SIG-M5 (cell line): ENCODE measurements at places on chromosomes 1 and 21.
A peak's percentile ranks its signal among the peaks of the same experiment; 100 is the strongest.

DNA sequence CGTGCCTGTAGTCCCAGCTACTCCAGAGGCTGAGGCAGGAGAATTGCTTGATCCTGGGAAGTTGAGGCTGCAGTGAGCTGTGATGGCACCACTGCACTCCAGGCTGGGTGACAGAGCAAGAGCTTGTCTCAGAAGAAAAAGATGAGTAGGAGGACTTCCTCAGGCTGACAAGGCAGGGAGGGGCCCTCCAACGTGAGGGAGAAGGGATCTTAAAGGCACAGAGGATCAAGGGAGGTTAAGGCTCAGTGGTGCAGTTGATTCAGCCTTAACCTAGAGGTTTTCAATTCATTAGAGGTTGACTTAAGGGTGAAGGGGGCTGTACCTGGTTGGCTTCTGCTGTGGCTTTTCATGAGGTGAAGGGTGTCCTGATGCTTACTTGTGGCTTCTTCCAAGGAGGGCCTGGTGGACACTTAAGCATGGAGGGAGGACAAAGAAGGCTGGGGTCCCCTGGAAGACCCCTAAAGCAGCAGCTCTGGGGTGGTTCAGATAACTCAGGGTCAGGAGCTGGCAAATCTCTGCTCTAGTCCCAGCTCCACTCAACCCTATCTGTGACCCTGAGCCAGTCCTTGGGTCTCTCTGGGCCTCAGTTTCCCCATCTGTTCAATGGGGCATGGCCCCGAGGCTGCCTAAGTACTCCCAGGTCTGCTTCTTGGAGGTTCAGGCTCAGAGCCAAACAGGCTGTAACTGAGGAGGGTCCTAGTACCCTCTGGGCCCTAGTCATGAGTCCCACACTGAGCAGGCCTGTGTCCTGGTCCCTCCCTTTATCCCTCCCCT is 6.3 kb downstream of the EXTL1 start:
- DNase-seq: no peak

- DNase-seq: no peak
Observed at GRCh38 chr1:6093071-6093470, 47.4 kb downstream of the KCNAB2 start.

DNA sequence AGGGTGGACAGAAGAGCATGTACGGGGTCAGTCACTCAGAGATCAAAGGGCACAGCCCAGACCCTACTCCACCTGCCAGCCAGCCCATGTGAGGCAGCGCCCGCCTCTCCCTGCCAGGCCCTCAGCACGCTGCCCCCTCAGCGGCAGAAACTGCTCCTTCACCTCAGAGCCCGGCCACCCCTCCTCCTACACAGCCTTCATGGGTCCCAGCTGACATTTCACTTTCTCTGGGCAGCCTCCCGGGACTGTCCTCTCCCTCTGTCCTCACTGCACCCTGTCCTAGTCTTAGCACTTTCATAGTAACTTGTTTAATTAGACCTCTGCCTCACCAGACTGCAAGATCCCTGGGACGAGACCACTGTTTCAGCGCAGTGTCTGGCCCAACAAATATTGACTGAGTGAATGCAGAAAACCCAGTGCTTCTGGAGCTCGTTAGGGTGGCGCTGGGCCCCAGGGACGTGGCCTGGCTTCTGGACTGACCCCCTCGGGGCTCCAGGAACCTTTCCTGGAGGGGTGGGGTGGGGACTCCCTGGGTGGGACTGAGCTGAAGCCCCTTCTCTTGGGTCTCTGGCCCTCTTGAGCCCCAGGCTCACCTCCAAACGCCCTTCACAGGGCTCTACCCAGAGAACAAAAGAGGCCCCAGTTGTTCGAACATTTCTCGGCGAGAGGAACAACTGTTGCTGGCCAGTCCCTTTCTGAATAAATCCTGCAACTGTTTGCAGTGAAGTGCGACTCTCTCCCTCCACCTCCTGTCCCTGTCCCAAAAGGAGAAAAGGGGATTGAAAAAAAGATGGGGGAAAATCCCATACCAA is 114.9 kb downstream of the CASZ1 start:
- no peak for DNase-seq

GRCh38 chr1:228668553-228669241 is 66.6 kb upstream of the RHOU start:
- DNase-seq: no peak

GRCh38 chr1:22976461-22977243 is 4.0 kb upstream of the LACTBL1 start:
- no peak for DNase-seq

DNA sequence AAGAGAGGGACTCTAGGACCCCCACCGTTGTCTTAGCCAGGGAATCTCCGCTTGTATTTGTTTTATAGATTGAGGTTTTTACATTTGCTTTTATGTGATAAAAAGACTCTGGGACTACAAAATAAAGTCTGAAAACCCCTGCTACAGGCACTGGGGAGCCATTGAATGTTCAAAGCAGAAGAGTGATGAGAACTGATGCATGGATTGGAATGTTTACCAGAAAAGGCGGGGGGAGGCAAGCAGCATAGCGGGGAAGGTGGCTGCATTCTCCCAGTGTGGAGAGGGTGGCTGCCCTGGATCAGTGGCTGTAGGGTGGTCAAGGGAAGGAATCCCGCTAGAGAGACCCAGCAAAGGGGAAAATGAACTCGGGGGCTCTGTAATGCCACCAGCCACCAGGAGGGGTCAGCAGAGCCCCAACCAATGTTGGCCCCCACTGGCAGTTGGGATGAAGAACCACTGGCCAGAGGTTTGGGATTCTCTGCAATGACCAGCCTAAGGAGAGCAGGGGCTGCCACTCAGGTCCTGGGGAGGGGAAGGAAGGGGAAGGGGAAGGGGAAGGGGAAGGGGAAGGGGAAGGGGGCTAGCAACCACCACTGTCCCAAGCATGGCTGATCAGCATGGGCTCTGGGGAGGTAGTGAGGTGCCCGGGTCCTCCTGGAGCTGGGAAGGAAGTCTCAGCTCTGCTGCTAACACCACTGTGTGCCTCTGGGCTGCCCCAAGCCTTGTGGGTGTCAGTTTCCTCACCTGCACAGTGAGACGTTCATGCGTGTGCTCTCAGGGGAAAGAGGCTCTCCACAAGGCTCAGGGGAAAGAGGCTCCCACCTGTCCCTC is 19.2 kb upstream of the PEF1 start:
- no peak for DNase-seq

GRCh38 chr1:66556161-66556611 is 22.2 kb downstream of the SGIP1 start:
- no peak for DNase-seq

- DNase-seq: no peak
Observed at GRCh38 chr1:219542828-219543518, 69.9 kb downstream of the ZC3H11B start.

DNA sequence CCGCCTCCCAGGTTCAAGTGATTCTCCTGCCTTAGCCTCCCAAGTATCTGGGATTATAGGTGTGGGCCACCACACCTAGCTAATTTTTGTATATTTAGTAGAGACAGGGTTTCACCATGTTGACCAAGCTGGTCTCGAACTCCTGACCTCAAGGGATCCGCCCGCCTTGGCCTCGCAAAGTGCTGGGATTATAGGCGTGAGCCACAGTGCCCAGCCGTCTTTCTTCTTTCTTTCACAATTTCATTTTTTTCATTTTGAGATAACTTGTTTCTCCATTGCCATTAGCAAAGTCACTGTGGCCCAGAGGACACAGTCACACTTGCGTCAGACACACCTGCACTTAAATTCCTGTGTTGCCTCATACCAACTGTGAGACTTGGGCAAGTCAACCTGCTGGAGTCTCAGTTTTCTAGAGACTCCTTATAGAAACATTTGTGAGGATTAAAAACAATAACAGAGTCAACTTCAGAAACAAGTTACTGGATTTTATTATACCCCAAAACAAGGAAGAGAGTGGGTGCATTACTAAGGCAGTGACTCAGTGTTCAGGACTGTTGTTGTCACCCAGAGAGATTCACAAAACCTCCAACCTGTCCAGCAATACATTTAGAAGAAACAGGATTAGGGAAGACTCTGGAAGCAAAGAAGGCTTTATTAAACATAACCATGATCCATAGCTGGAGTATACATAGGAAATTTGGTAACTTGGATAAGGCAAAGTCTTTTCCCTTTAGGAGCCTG is 2.6 kb downstream of the TEDDM1 start:
- DNase-seq: no peak

GRCh38 chr21:34715985-34716596 is 47.3 kb downstream of the CLIC6 start:
- no peak for DNase-seq

- DNase-seq: no peak
Observed at GRCh38 chr1:63856924-63857323, 83.1 kb downstream of the ROR1 start.

DNA sequence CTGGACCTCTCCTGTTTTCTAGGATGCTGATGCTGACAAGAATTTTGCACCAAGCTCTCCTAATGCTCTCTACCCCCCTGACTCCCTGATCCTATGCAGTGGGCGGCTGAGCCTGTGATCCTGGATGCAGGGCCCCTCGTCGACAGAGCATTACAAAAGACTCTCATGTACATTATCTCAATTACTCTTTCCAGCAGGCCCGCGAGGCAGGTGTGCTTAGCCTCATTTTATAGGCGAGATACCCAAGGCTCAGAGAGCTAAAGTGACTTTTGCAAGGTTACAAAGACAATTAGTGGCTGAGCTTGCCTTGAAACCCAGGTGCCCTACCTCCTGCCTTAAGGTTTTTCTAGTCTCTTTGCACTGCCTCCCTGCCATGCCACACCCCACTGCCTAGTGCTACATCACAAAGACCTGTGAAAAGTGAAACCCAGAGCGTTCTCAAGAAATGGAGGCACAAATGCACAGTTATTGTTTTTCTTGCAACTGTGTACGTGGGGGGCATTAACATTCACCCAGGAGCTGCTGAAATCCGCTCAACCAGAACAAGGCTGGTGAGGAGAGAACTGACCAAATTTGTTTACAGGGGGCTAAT is 10.0 kb upstream of the C8A start:
- no peak for DNase-seq

- DNase-seq: no peak
Observed at GRCh38 chr1:12573015-12573825, 44.8 kb downstream of the DHRS3 start.

GRCh38 chr1:236163463-236164153 is 21.3 kb downstream of the GPR137B start:
- no peak for DNase-seq

GRCh38 chr1:50833216-50833615 is 126.9 kb downstream of the FAF1 start:
- DNase-seq: no peak

DNA sequence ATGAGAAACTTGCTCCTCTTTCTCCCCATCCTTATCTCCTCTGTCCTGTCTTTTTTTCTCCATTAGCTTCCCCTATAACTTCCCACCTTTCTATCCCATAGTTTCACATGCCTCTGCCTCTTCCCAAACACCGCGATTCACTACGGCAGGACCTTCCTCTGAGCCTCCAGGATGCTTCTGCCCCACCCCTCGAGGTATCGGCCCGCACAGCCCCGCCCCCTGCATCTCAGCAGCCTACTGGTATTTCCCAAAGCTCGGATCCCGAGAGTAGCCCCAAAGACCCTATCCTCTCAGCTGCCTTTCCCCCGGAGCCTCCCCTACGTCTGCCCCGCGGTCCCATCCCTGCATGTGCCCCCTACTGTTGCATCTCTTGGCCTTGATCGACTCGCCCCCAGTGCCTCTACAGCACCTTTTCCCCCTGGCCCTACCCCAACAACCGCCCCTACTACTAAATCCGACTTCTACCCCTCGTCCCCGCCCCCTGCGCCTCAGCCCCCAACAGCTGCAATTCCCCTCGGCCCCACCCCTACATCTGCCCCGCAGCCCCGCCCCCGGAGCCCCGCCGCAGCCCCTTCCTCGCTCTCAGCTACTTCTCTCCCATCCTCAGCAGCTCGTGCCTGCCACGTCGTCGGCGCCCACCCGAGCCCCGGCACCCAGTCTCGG is 512 bp downstream of the PIAS3 start:
- DNase-seq: no peak

GRCh38 chr1:188314557-188315137 is 1485.9 kb downstream of the PLA2G4A start:
- no peak for DNase-seq

- DNase-seq: no peak
Observed at GRCh38 chr1:20625176-20626097, 7.8 kb upstream of the PINK1 start.

DNA sequence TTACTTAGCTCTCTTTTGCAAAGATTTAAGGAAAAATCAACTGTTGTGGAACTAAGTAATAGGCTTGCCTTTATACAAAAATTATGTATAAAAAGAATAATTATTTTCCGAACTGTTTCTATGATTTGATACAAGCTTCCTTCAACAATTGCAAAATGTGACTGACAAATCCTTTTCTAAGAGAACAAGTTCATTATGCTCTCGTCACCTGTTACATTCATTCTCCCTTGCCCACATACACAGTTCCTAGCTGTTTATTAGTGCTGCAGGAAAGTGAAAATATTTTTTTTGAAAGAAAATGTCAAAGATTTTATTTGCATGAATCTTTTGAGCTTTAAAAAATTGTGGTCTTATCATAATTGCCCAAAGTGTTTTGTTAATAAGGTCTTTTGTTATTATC is 466.2 kb downstream of the USP25 start:
- no peak for DNase-seq

- peak; percentile 100 for DNase-seq
Observed at GRCh38 chr1:234980645-234981396, 147.8 kb downstream of the TOMM20 start.

GRCh38 chr21:17519208-17519738 is 6.4 kb downstream of the CXADR start:
- no peak for DNase-seq

GRCh38 chr1:39293375-39294070 is 89.0 kb downstream of the MACF1 start:
- DNase-seq: no peak

- no peak for DNase-seq
Observed at GRCh38 chr1:7298749-7299151, 472.3 kb upstream of the VAMP3 start.

GRCh38 chr1:67491280-67491679 is 61.1 kb upstream of the SERBP1 start:
- DNase-seq: no peak

- DNase-seq: no peak
Observed at GRCh38 chr21:39296891-39297290, 16.5 kb downstream of the BRWD1 start.

GRCh38 chr1:175889848-175890247 is 146.5 kb upstream of the TNR start:
- DNase-seq: no peak

GRCh38 chr1:68128157-68128556 is 77.7 kb upstream of the DIRAS3 start:
- DNase-seq: no peak

GRCh38 chr1:41660570-41661427 is 176.3 kb upstream of the EDN2 start:
- DNase-seq: no peak

GRCh38 chr1:21531241-21531640 is 22.0 kb downstream of the ALPL start:
- DNase-seq: no peak

DNA sequence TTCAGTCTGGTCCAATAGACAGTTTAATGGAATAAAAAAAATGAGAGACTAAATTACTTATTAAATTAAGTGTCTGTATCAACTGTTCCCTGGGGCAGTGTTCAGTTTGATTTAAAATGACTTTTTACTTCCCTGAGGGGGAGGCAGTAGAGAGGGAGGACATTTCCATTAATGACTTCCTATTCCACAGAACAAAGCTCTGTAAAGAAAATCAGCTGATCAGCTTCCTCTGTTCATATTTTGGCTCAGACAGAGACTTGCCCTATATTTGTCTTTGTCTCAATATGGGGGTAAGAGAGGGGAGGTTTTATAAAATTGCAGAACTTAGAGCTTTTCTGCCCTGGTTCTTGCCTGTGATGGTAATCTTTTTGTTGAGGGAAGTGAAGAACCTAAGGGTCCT is 8.4 kb downstream of the CFAP126 start:
- no peak for DNase-seq

GRCh38 chr1:75725266-75725665 is 757 bp downstream of the ACADM start:
- DNase-seq: no peak

GRCh38 chr1:55695151-55695550 is 480.0 kb upstream of the USP24 start:
- no peak for DNase-seq
